CD8-positive, alpha-beta memory T cell (primary cell): ENCODE measurements at places on chromosomes 3 and 15. TPM values are rescaled to one million over a fixed set of nuclear protein-coding genes. Genes with fewer than 3 reads are reported as not detected.

GRCh38 chr3:174232658-174233429 is 626.3 kb upstream of the NAALADL2 start:
- DNase-seq, result no peak

GRCh38 chr3:116930786-116931185 is 221.2 kb downstream of the TUSC7 start:
- DNase-seq, result no peak

GRCh38 chr3:159169828-159170227 is 368.0 kb downstream of the MFSD1 start:
- DNase-seq, result no peak

GRCh38 chr3:126816986-126817777 is 113.1 kb downstream of the CHCHD6 start:
- no peak for DNase-seq

DNA sequence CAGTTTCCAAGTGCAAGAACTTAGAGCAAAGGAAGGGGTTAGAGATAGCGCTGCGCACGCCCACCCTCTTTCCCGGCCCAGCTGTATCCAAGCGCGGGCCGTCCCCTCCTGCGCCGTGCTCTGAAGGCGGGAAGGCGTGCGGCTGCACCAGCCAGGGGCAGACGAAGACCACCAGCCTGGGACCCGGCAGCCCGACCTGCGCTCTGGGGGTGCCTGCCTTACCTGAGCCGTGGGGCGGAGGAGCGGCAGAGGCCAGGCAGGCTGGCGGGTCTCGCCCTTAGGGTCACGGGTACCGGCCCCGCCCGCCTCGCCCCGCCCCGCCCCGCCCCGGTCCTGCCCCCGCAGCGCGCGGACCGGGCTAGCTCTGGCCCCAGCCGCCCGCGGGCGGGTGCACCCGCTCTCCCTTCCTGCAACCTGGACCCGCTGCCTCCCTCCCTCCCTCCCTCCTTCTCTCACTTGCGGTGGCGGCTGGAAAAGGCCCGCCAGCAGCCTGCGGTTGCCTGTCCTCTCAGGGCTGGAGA is at the start of gene WDR72:
Gene WDR72, minus strand, starts transcription at position 253 of the 521 bp plus-strand sequence. CDS start 26,514 bp downstream, outside the sequence.
- no peak for DNase-seq

DNA sequence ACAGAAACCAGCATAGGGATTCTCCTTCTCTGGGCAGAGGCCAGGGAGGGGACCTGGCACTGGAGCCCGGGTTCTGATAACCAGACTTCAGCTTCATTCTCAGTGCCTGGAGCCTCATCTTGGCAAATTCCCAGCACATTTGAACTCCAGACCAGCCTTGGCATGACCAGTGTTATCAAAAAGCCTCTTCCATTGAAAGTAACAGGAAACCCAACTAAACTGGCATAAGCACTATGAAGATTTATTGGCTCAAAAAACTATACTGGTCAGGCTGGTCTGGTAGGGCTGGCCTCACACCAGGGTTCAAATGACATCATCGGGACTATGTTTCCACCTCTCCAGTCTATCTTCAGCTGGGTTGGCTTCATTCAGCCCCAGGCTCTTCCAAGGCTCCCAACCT is 48.1 kb upstream of the THUMPD3 start:
- no peak for DNase-seq

DNA sequence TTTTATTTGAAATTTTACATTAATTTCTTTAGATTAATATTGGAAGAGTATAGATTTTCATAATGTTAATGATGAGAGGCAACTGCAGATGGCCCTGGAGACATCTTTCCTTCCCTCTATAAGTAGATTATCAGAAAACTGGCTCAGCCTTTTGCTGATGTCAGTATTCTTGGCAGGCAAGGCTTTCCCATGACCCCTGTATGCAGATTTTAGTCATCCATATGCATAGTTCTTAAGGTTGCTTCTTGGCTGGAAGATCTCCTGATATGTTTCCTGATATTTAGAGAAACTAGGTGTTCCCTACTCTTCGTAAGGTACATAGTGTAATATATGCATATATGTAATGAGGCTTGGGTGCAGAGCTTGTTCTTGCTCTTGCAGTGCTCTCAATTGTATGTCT is 911.4 kb downstream of the EPHA3 start:
- DNase-seq, result no peak

- no peak for DNase-seq
Observed at GRCh38 chr15:96333131-96334016, 2.9 kb downstream of the NR2F2 start.

DNA sequence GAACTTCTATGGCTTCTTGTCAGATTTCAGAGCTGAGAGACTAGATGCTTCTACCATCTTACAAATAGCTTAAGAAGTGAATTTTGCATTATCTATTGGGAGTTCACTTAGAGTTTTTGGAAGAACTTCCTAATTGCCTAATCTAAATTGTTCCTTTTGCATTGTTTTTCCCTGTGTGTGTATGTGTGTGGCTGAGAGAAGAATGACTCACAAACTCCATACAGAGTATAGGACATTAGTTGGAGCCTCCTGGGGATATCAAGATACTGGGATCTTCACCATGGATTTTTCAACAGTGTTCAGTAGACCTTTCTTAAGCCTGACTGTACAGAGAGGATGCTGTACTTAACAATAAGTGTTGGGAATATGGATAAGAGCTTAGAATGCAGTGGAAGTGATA is 10.9 kb downstream of the TLNRD1 start:
- no peak for DNase-seq

DNA sequence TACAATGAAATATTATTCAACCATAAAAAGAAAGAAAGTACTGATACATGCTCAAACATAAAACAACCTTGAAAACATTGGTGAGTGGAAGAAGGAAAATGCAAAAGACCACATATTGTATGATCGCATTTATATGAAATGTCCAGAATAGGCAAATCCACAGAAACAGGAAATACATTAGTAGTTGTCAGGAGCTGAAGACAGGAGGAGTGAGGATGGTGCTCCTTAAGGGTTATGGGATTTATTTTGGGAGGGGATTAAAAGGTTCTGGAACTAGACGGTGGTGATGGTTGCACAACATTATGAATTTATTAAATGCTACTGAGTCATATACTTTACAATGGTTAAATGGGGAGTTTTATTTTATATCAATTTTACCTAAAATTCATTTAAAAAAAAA is 12.1 kb upstream of the MAGI1 start:
- DNase-seq, result no peak

- no peak for DNase-seq
Observed at GRCh38 chr3:118803096-118803476, 231.6 kb downstream of the IGSF11 start.

Gene DNAH12
- 0.13 TPM for total RNA-seq

Gene TGM5
- total RNA-seq, result 0.18 TPM

Gene TAGLN3
- not detected for total RNA-seq

Gene ANKUB1
- not detected for total RNA-seq

Gene WDR93
- not detected for total RNA-seq

Gene MEF2A
- 21.1 TPM for total RNA-seq

Gene ZDHHC23
- 4.3 TPM for total RNA-seq
